ENCODE measurements at places on chromosomes 1 and 21.

DNA sequence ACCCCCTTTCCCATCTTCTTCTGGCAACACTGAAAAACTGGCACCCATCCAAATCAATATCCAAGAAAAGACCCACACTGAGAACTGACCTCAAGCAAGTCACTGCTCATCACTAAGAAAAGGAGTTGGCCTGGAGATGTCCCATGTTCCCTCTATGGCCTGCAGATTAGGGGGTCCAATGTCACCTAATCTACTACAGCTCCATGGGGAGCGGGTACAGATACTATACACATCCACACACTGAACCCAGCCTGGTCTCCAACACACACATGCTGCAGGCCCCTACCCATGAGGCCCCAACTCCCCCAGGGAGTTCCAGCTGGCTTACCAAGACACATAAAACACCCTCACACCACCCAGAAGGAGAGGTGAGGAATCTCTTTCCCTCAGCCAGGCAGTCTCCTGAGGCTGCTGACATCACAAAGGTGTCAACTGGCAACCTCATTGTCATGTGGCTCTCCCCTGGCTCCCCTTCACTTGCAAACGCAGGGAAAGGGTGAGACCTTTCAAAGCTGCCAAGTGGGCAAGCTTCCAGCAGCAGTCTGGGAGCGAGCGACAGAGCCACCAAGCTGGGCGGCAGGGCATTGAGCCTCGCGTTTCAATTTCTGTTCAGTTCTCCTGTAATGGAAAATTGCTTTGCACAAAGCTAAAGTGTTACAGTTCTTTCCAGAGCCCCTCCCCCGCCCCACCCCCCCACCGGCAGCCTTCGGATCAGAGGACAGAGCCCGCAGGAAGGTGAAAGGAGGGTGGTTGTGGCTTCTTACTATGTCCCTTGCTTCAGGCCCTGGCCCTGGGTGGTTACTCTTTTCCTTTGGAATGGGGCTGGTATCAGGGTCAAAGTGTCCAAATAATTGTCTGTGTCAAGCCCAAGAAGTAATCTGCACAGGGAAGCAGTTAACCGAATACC, at the start of gene LRRC52:
LRRC52 (plus strand) TSS at position 469 of the 907 bp plus-strand sequence; CDS start at position 766, 297 bp downstream.
- DNase-seq = no peak

- no peak for DNase-seq
These were observed 2.3 kb downstream of the PLK3 start for GRCh38 chr1:44802306-44803061.

GRCh38 chr1:27489501-27489972, 430 bp downstream of the WASF2 start:
- no peak for DNase-seq

- DNase-seq = no peak
These were observed 7.8 kb upstream of the CALML6 start for GRCh38 chr1:1907098-1907736.

- DNase-seq = no peak
These were observed 65.6 kb downstream of the NTPCR start for GRCh38 chr1:233015965-233016364.

DNA sequence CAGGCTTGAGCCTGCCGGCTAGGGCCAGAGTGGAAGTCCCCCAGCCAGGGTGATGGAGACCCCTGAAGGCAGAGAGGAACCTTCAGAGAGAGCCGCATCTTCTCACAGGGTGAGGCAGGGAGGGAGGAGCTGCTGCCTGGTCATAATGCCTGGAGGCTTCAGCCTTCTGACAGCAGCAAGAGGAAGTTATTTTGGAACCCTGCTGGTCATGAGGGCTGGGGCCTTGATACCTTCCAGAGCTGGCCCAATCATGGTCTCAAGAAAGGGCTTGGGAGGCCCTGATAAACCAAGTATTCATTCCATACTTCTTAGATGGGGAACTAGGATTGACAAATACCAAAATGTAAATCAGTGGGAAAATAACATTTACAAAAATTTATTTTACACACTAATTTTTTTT, 26.6 kb upstream of the MPZL1 start:
- no peak for DNase-seq

- DNase-seq = peak; percentile 0
These were observed 703 bp downstream of the PUM1 start for GRCh38 chr1:31064718-31065309.

GRCh38 chr1:42047508-42047880, 105.7 kb upstream of the GUCA2B start:
- DNase-seq = no peak

- no peak for DNase-seq
These were observed 14.8 kb downstream of the IL6R start for GRCh38 chr1:154419620-154420571.

DNA sequence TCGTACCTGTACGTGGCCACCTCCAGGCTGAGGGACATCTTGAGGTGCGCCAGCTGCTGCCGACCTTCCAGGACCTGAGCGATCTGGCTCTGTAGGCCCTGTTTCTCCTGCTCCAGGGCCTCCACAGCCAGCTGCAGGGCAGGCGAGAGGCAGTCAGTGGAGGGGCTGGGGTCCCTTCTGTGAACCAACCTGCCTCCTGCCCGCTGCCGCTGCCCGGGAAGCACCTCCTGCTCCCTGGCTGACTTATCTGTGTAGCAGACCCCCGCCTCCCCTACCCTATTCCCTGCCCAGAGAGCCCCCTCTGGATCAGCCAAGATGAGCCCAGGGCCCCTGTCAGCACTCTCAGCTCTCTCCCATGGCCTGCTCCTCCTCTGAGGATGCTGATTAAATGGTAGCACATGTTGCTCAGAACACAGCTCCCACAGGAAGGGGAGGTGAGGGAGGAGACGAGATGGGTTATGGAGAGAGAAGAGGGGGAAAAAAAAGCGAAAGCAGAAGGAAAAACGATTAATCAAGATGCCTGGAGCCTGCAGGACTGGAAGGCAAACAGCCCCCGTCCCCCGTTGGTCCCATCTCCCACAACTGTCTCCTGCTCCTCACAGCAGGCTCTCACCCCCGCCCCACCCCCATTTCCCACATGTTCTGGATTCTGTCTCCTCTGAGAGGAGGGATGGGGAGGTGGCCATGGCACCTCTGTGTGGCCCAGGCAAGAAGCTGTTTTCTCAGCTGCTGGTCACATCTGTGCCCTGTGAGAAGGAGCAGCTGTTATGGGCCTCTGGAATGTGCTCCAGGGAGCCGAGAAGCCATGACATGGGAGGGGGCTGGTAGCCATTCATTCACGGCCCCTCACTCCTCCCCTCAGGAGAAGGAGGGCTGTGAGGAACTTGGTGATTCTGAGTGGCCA, 1.7 kb downstream of the NES start:
- DNase-seq = no peak

DNA sequence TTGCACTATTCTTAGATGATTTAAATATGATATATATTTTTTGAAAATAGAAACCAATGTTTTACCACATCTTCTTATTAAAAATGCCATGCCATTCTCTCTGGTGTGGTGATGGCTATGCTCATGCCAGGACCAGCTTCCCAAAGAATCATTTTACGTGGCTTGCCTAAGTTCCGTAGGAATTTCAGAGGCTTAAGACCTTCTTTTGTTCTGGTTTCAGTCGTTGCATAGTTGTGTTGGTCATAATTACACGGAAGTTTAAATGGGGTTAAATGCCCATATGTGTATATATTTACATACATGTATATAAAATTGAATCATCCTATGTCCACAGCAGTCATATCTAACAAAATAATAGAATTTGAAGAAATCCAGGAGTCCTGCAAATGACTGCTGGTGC, 78.7 kb upstream of the PLPPR5 start:
- no peak for DNase-seq

GRCh38 chr1:220353229-220354012, 81.2 kb upstream of the RAB3GAP2 start:
- no peak for DNase-seq

GRCh38 chr21:34504595-34504994, 7.4 kb downstream of the KCNE1 start:
- no peak for DNase-seq

- no peak for DNase-seq
These were observed 38.0 kb downstream of the ADARB1 start for GRCh38 chr21:45112371-45112770.

DNA sequence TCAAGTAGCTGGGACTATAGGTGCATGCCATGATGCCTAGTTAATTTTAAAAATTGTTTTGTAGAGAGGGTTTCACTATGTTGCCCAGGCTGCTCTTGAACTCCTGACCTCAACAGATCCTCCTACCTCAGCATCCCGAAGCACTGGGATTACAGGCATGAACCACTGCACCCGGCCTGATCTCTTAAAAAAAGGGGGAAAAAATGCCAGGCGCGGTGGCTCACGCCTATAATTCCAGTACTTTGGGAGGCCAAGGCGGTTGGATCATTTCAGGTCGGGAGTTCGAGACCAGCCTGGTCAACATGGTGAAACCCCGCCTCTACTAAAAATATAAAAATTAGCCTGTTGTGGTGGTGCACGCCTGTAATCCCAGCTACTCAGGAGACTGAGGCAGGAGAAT, 13.2 kb downstream of the AVPR1B start:
- DNase-seq = no peak

DNA sequence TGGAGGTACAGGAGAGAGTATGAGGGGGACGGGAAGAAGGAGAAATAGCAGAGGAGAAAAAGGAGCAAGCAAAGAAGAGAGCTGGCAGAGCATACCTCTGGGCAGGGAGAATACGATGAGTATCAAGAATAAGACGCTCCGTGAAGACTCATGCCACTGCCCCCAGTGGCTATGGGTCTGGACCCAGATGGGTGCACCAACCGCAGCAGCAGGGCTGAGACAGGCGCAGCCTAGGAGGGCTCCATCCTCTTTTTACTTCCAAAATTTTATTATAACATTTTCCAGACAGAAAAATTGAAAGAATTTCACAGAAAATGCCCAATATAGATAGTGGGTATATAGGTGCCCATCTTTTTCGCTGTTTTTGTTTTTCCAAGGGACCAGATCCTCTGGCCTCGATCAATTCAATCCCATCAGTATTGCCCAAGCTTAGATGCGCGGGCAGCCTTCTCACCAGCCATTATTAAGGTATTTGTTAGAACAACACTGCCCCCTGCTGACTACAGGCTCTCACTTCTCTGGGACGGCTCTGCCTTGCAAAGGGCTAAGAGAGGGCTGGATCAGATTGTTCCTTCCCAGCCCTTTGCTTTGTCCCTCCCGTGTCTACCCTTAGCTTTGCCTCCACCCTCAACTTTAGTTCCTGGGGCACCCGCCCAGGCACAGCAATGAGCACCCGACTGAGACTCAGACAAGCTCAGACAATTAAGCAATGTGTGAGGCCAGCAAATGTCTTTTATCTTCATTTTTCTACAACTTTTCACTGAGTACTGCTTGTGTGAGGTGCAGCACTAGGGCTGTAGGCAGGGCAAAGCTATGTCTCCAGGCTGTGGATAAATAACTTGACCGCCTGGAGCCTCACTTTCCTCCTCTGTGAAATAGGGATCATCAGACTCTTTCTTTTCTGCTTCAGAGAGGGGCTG, 17.5 kb upstream of the CAMK1G start:
- peak; percentile 30 for DNase-seq

DNA sequence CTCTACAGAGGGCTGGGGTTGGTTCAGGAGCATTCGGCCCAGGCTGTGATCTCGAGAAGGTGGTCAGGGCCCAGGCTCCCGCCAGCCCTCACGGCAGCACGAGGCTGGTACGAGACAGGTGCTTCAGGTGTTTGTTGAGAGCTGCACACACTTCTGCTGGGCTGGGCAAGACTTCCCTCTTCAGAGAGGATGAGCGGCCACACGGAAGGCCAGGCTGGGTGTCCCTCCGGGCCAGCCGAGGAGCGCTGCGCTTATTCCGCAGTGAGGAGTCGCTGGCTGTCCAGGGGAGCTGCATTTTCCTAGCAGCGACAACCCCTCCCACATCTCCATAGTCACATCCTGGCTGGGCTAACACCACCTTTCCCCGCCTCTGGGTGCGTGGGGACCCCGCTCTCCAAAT, 50.5 kb downstream of the PDE9A start:
- DNase-seq = no peak

- no peak for DNase-seq
These were observed 543.4 kb downstream of the NEGR1 start for GRCh38 chr1:71738910-71739309.

- no peak for DNase-seq
These were observed 7.3 kb downstream of the RNU5D-1 start for GRCh38 chr1:44723496-44724295.

DNA sequence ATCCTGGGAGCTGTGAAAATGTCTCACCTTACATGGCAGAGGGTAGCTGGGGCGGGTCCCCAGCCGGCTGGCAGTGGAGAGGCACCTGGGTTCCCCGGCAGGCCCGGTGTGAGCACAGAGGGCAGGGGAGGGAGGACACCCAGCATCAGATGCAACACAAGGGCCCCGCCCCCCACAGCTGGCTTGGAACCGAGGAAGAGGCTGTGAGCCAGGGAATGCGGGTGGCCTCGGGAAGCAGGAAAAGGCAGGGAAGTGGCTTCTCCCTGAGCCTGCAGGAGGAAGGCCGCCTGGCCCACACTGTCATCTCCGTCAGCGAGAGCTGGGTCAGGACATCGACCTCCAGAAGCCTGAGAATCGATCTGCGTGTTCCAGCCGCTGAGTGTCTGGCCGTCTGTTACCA, 87.3 kb downstream of the SIK1 start:
- no peak for DNase-seq

DNA sequence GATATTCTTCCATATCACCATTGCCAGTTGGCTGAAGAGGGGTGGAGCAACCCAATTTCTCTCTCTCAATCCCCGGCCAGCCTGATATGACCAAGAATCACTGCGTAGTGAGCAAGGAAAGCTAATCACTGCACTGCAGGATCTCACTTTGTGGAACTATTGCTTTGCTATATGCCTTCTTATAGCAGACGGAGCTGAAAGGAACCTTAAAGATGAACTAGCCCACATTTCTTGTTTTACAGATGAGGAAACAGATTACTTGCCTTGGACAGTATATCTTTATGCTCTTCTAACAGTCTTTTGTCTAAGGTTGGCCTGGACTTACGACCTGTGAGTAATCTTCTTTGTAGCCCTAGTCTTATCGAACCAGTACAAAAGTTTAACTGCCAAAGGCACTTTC, 7.6 kb downstream of the APOBEC4 start:
- DNase-seq = no peak

DNA sequence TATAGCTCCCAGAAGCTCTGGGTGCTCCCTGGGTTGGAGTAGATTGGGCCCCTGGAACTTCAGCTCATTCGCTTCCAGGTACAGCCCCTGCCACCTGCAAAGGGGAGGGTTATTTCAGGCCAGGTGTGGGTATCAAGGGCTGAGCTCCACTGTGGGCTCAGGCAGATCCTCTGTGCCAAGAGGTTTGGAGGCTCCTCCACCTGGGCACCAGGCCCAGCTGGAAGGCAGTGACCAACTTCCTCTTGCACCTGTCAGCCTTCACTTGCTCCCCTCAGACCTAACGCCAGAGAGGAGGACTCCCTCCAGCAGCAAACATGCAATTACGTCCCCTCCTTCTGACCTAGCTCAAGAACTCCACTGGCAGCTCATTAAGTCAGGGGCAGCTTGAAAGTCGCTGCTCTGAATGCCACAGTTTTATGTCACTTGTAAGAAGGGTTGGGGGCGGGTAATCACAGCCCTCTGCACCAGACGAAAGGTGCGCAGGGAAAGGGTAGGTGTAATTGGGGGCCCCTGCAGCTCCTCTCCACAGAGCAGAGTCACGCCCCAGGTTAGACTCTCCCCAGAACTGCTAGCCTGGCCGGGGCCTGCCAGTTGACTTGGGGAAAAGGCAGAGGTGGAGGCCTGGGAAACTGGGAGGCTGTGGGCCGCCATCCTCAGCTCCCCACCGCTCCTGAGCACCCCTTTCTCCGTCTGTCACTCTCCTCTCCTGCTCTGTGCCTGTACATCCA, 125.0 kb upstream of the TMPRSS2 start:
- DNase-seq = no peak

GRCh38 chr21:36873513-36873912, 93.0 kb downstream of the HLCS start:
- no peak for DNase-seq
